ENCODE measurements at places on chromosomes 7 and 10. TPM values are rescaled to one million over a fixed set of nuclear protein-coding genes. Genes with fewer than 3 reads are reported as not detected.

The PRPS1L1 gene
- total RNA-seq: not detected

The TSPAN12 gene
- 0.61 TPM for total RNA-seq

The H2BK1 gene
- total RNA-seq: not detected

The FRMPD2 gene
- not detected for total RNA-seq

The TRUB1 gene
- total RNA-seq: 14.6 TPM

The FZD1 gene
- 2.1 TPM for total RNA-seq

The CPXM2 gene
- total RNA-seq: not detected

The HOXA7 gene
- 4.7 TPM for total RNA-seq

The PON1 gene
- total RNA-seq: 0.64 TPM

The GOLGA7B gene
- total RNA-seq: 3.9 TPM

The OR2A7 gene
- not detected for total RNA-seq

The RASA4B gene
- total RNA-seq: 2.1 TPM

The GALNT17 gene
- total RNA-seq: not detected

The DMBT1 gene
- 0.22 TPM for total RNA-seq

The LRRD1 gene
- not detected for total RNA-seq

The HABP2 gene
- total RNA-seq: 0.07 TPM

The CYP26C1 gene
- not detected for total RNA-seq

The AKR1C2 gene
- 3,918 TPM for total RNA-seq

The TAS2R41 gene
- not detected for total RNA-seq

The SPDYE2B gene
- total RNA-seq: not detected

The OR13A1 gene
- not detected for total RNA-seq

The TMEM26 gene
- 0.06 TPM for total RNA-seq

The SAMD9L gene
- total RNA-seq: 0.89 TPM

Measured in A549 treated with GW870086 at 1 μM for 4 hours (cell line).